Heart left ventricle (tissue), 16 donors: ENCODE measurements at places on chromosomes 3 and 15. TPM values are rescaled to one million over a fixed set of nuclear protein-coding genes. Genes with fewer than 3 reads are reported as not detected.

- no peak overlapping the region for H3K27ac ChIP-seq
- H3K27me3 ChIP-seq, result no peaks in the 10 kb centered on the region
- no peak overlapping the region for H3K4me3 ChIP-seq
Measured at GRCh38 chr15:81723113-81723651, 322.6 kb downstream of the MEX3B start.

GRCh38 chr3:122928396-122929187 lies 99.0 kb downstream of the SEMA5B start:
- H3K4me1 ChIP-seq, result no peaks in the 10 kb centered on the region
- no peaks in the 10 kb centered on the region for H3K27me3 ChIP-seq
- H3K36me3 ChIP-seq, result no peaks in the 10 kb centered on the region

GRCh38 chr3:55687526-55687925 lies 200.4 kb upstream of the WNT5A start:
- H3K36me3 ChIP-seq, result no peaks in the 10 kb centered on the region
- DNase-seq, result no peak
- H3K27me3 ChIP-seq, result no peaks in the 10 kb centered on the region
- H3K4me1 ChIP-seq, result no peaks in the 10 kb centered on the region
- H3K4me3 ChIP-seq, result no peak overlapping the region

GRCh38 chr15:67017311-67017710 lies 48.1 kb upstream of the SMAD3 start:
- H3K27ac ChIP-seq, result no peak overlapping the region
- H3K36me3 ChIP-seq, result no peaks in the 10 kb centered on the region
- no peaks in the 10 kb centered on the region for H3K27me3 ChIP-seq
- no peak for DNase-seq
- peaks cover 21% of the 10 kb centered on the region for H3K4me1 ChIP-seq

GRCh38 chr3:79314962-79315361 lies 452.8 kb downstream of the ROBO1 start:
- H3K4me1 ChIP-seq, result no peaks in the 10 kb centered on the region
- no peaks in the 10 kb centered on the region for H3K36me3 ChIP-seq
- H3K27ac ChIP-seq, result no peak overlapping the region
- no peaks in the 10 kb centered on the region for H3K27me3 ChIP-seq

DNA sequence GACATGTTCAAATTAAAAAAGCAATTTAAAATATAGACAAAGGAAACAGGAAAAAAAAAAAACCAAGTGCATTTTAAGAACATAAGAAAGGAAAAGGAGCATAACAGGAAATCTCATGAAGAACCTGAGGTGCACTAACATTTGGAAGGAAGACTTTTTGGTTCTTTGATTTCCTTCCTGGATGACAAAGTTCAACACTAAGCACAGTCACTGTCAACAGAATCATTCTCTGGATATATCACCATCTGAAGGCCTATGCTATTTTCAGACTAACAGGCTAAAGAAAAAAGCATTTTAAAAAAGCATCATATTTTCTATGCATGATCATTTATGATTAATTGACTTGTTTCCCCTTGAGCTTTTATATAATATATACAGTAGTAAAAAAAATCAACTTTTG lies 349.6 kb downstream of the PLCL2 start:
- peaks cover 11% of the 10 kb centered on the region for H3K4me1 ChIP-seq
- H3K4me3 ChIP-seq, result no peak overlapping the region
- no peaks in the 10 kb centered on the region for H3K27me3 ChIP-seq
- H3K27ac ChIP-seq, result no peak overlapping the region

DNA sequence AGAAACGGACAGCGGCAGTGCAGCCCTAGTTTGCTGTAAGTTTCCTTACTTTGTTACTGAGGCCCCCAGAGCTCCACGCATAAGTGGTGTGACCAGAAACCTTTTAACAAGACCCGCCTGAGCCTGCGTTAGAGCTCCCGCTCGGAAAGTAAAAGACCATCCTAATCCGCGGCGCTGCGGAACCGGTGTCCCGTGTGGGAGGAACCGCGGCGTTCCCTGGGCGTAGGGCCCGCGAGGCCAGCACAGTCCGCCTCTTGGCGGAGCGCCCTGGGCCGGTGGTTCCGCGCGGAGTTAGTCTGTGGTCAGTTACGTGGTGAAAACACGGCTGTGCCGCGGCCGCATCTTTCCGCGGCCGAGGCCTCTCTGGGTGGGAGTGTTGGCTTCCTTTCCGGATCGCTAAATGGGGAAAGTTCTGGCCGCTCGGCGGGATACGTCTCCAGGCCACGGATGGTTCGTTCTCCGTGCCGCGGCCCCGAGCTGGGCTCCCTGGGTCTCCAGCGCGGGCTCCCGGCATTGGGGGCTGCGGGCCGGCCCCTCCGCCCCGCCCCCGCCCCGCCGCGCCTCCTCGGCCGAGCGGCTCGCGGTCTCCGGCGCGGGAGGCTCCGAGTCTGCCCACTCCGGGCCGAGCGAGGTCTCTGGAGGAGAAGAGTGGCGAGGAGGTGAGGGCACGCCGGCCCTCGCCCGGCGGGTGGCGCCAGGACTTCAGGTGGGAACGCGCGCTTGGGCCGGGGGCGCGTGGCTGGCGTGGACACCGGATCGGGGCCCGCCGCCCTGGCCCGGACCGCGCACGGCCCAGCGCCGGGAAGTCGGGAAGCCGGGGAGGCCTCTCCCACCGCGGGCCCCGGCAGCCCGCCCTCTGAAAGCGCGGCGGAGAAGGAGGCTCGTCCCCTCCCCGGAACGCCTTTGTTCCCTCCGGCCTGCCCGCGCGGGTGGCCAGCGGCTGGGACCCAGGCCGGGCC lies 754 bp downstream of the B3GNT5 start:
- H3K27me3 ChIP-seq, result no peaks in the 10 kb centered on the region
- DNase-seq, result peak; percentile 80
- H3K4me1 ChIP-seq, result no peaks in the 10 kb centered on the region
- no peaks in the 10 kb centered on the region for H3K36me3 ChIP-seq
- H3K27ac ChIP-seq, result peak overlapping the region; percentile 98

- DNase-seq, result no peak
- no peak overlapping the region for H3K27ac ChIP-seq
- peaks cover 7% of the 10 kb centered on the region for H3K4me1 ChIP-seq
- H3K36me3 ChIP-seq, result no peaks in the 10 kb centered on the region
- no peak overlapping the region for H3K4me3 ChIP-seq
- no peaks in the 10 kb centered on the region for H3K27me3 ChIP-seq
Measured at GRCh38 chr15:85475317-85475701, 94.9 kb downstream of the AKAP13 start.

SLC28A1 gene
- 0.25 TPM for total RNA-seq
